Amniotic epithelial cell (primary cell): ENCODE measurements at places on chromosomes 13 and 19.

GRCh38 chr13:94157705-94158218 is 321.7 kb downstream of the DCT start:
- peak; percentile 83 for DNase-seq

DNA sequence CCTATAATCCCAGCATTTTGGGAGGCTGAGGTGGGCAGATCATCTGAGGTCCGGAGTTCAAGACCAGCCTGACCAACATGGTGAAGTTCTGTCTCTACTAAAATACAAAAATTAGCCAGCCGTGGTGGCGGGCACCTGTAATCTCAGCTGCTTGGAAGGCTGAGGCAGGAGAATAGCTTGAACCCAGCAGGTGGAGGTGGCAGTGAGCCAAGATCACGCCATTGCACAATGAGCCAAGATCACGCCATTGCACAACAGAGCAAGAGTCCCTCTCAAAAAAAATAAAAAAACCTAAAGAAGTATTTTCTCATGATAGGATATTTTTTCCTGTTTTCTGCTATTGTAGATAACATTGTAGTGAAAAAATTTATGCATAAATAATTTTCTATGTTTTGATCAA is 13.3 kb downstream of the IFT88 start:
- no peak for DNase-seq

- no peak for DNase-seq
These were observed 88.7 kb downstream of the SLC10A2 start for GRCh38 chr13:102977471-102977870.

DNA sequence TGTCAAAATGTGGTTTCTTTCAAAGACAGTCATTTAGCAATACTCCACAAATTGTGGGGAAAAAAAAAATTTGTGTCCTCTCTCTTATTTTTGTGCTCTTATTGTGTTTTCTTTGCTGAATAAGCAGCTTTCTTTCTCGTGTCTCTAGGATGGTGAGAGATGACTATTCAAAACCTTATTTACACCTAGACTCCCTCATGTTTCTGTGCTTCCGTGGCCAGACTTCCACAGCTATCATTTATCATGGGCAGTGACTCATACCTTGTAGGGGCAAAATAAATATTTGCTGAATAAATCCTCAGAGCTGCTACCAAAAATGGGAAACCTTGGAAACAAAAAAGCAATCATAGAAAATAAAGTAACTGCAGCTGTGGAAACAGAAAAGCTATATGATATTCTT is 204.9 kb upstream of the MIR17HG start:
- peak; percentile 80 for DNase-seq

GRCh38 chr13:67229481-67230403 is at the start of gene PCDH9:
TSS of gene PCDH9 (minus strand) at chr13:67230336. CDS start at chr13:67228440, 1,896 bp downstream.
- peak; percentile 36 for DNase-seq

GRCh38 chr13:85486663-85487062 is 312.6 kb downstream of the SLITRK6 start:
- DNase-seq: no peak

- DNase-seq: peak; percentile 31
These were observed 250.6 kb downstream of the GPC6 start for GRCh38 chr13:93477238-93477637.

GRCh38 chr13:57824121-57824520 is 192.6 kb downstream of the PCDH17 start:
- no peak for DNase-seq

DNA sequence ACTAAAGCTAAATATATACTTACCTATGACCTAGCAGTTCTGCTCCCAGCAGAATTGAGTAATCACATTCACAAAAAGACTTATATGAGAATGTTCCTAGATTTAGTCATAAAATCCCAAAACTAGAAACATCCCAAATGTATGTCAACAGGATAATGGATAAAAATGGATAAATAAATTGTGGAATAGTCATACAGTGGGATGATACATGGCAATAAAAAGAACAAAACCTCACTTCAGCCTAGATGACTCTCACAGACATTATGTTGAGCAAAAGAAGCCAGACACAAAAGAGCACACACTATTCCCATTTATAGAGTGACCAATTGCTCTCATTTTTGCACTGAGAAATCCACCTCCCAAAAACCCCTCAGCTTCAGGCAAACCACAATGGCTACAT is 352.4 kb upstream of the HTR2A start:
- DNase-seq: no peak

- DNase-seq: peak; percentile 32
These were observed 179.7 kb downstream of the STK24 start for GRCh38 chr13:98397221-98397620.

DNA sequence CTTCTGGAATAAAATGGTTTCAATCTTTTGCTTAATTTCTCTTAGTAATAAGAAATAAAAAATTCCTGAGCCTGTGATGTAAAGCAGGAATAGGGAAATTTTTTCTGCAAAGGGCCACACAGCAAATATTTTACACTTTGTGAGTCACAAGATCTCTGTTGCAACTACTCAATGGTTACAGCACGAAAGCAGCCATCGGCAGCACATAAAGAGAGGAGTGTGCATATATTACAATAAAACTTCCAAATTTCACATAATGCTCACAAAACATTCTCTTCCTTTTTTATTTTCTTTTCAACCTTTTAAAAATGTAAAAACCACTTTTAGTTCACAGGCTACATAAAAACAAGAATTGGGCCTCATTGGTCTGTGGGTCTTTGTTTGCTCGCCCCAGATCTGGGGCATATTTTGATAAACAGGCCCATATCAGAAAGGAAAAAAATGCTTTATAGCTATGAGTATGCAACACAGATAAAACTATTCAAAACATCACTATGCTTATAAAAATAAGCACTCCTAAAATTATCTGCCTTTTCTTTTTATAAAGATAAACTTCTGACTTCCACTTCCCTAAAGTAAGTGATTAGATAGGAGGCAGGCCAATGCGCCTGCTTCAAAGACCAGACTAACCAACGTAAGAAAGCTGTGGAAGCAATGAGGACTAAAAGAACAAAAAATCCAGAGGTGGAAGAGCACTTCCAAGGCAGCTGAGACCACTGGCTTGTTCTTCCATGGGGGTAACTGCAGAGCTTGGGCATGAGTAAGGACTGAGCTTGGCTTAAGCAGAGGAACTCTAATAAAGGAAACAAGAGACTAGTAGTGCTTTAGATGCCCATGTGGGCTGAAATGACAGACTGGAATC is 26.5 kb downstream of the MYCBP2 start:
- peak; percentile 82 for DNase-seq

- peak; percentile 55 for DNase-seq
These were observed 265.9 kb downstream of the MYO16 start for GRCh38 chr13:108895220-108895704.

- no peak for DNase-seq
These were observed 105.5 kb downstream of the IRS2 start for GRCh38 chr13:109680930-109681329.

- no peak for DNase-seq
These were observed 19.8 kb downstream of the EPN1 start for GRCh38 chr19:55694656-55695491.

DNA sequence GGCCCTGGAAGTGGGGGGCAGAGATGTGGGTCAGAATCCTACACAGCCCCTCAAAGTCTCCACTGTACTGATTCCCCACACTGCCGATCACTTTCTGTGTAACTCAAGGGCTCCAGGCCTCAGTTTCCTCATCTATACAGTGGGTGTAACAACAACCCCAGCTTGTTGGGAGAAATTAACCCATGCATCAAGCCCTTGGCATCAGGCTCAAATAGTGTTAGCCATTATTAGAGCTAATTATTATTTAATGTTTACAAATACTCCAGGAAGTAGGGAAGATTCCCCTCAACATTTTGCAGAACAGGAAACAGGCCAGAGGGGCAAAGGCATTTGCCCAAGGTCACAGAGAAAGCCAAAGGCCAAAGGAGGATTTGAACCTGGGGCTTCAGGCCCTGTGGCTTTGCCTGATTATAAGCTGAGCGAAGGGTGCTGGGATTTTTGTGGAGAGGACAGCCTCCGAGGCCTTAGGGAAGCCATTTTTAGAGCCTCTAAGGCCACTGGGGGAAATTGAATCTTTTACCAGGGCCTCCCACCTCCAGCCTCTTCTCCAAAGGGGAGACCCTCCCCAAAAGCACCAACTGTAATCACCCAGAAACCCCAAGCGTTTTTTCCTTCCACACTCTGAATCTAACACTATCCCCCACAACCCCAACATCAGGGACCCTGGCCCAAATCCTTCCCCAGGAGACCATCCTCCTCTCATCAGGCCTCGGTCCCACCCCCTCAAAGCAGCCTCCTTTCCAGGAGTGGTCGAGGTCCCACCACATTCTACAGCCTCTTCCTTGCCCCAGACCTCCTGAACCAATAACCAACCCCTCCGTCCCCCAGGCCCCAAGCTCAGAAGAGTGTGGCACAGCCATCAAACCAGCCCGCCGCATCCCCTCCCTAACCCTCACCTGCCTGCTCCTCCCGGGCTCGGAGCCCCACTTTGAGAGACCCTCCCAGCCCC is 1.1 kb downstream of the FKBP8 start:
- DNase-seq: no peak

GRCh38 chr19:36030264-36031148 is 2.2 kb downstream of the CLIP3 start:
- no peak for DNase-seq

GRCh38 chr19:46976845-46977320 is 42.8 kb upstream of the NPAS1 start:
- DNase-seq: peak; percentile 72

GRCh38 chr19:16957151-16957701 is 68.4 kb downstream of the F2RL3 start:
- no peak for DNase-seq

DNA sequence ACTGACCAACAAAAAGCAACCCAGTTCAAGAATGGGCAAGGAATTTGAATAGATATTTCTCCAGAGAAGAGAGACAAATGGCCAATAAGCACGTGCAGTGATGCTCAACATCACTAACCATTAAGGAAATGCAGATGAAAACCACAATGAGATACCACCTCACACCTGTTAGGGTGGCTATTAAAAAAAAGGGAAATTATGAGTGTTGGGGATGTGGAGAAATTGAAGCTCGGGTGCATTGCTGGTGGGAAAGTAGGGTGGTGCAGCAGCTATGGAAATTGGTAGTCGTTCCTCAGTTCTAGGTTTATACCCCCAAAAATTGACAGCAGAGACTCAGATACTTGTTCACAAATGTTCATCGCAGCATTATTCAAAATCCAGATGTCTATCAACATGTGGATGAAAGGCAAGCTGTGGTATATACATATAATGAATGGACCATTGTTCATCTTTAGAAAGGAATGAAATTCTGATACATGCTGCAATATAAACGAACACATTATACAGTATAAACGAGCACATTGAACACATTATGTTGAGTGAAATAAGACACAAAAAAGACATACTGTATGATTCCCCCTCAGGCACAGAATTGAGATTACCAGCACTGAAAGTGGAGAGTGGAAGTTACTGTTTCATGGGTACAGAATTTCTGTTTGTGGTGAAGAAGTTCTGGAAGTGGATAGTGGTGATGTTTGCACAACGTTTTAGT is 927 bp downstream of the CHAMP1 start:
- DNase-seq: no peak

DNA sequence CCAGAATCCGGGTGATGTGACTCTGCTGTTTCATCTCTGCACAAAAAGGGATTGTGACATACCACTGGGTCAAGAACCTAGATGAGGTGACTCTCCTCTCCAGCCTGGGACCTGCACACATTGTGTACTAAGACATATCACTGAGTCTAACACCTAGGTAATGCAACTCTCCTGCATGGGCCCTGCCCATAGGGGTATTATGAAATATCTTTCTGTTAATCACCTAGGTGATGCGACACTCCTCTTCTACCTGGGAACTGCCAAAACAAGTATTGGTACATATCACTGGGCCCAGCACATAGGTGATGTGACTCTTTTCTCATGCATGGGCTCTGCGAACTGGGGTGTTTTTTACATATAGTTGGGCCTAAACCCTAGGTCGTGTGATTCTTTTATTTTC is 35.5 kb upstream of the ZNF254 start:
- DNase-seq: no peak

DNA sequence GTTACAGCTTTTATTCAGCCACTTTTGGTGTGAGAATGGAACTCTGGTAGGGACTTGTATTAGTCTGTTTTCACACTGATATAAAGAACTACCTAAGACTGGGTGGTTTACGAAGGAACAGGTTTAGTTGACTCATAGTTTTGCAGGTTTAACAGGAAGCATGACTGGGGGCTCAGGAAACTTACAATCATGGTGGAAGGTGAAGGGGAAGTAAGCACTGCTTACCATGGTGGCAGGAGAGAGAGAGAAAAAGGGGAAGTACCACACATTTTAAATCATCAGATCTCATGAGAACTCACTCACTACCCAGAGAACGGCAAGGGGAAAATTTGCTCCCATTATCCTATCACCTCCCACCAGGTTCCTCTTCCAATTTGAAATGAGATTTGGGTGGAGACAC is 942.2 kb downstream of the PCDH17 start:
- no peak for DNase-seq

GRCh38 chr13:48653472-48653939 is at the start of gene CYSLTR2:
TSS of gene CYSLTR2 (plus strand) at chr13:48653929. CDS start at chr13:48706818, 52,889 bp downstream.
- DNase-seq: peak; percentile 82

- DNase-seq: no peak
These were observed 28.2 kb downstream of the RASL11A start for GRCh38 chr13:27298849-27299248.

- DNase-seq: peak; percentile 22
These were observed 30.4 kb upstream of the CYP4F8 start for GRCh38 chr19:15584541-15585115.

- no peak for DNase-seq
These were observed 108.5 kb upstream of the C1QTNF9B start for GRCh38 chr13:24005755-24006281.

- no peak for DNase-seq
These were observed 81.7 kb upstream of the KLHL1 start for GRCh38 chr13:70189981-70190380.

- no peak for DNase-seq
These were observed 84.6 kb upstream of the MTIF3 start for GRCh38 chr13:27534981-27535380.

DNA sequence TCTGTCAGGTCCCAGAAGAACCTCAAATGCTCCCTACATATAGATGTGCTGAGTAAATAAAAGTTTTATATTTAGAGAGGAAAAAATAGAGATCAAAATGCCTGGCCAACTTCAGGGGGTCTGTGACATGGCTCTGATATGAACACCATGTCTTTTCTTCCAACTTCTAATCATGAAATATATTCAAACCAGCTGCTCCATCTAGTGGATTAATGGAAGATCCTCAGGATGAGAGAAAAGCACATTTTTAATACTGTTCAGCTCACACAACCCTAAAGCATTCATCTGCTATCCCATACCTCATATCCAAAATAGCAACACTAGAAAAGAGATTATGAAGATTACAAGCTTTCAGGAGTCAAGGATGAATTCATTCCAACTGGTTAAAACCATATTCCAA is 56.0 kb upstream of the DOCK9 start:
- peak; percentile 34 for DNase-seq

- no peak for DNase-seq
These were observed 1551.8 kb downstream of the SLITRK1 start for GRCh38 chr13:82330499-82330898.

- DNase-seq: peak; percentile 38
These were observed 533.6 kb downstream of the MYO16 start for GRCh38 chr13:109163037-109163379.
